Retinal pigment epithelial cell (primary cell): ENCODE measurements at places on chromosomes 11 and 22.

GRCh38 chr11:69245041-69245440 lies 48.9 kb upstream of the MYEOV start:
- no peak for DNase-seq

GRCh38 chr22:45468872-45469271 lies 33.8 kb upstream of the FBLN1 start:
- peak; percentile 33 for DNase-seq

GRCh38 chr22:20414450-20414849 lies 20.5 kb downstream of the ZNF74 start:
- DNase-seq, result no peak

DNA sequence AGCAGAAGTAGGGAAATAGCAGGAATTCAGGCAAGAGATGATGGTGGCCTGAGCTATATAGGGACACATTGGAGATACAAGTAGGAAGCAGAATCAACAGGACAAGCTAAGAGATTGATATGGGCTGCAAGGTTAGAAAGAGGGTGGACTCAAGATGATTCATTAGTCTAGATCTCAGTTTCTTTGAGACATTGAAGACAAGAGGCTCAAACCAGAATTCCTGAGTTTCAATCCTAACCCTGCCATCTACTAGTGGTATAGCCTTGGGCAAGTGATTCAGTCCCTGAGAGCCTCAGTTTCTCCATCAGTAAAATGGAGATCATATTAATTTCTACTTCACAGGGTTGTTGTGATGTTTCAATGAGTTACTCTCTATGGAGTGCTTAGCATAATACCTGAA lies 53.1 kb upstream of the NAV2 start:
- no peak for DNase-seq

DNA sequence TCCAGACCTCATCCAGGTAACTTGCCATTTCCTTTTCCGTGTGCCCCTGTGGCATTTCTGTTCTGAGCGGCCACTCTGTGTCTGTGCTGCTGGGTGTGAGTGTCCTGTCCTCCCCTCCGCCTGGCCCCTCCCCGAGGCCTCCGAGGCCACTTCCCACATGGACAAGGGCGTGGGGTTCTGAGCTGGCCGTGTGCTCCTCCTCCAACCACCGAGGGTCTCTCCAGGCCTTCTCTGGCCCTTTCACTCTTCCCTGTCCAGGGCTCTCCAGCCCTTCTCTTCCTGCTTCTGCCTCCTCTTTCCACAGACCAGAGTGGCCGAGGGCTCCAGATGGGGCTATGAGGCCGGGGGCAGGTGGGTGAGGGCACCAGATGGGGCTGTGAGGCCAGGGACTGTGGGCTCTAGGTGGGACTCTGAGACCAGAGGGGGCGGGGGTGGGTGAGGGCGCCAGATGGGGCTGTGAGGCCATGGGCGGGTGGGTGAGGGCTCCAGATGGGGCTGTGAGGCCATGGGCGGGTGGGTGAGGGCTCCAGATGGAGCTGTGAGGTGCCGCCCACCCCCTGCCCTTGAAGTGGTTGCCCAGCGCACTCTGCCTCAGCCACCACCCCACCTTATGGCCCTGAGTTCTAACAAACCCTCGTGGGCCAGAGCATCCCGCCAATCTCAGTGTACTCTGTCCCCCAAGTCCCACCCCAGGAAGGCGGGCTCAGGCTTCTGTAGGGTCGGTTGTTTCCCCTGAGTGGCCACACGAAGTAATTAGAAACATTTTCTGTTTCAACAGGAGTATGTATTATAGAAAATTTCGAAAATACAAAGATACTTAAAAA lies 24.1 kb downstream of the PTDSS2 start:
- no peak for DNase-seq

DNA sequence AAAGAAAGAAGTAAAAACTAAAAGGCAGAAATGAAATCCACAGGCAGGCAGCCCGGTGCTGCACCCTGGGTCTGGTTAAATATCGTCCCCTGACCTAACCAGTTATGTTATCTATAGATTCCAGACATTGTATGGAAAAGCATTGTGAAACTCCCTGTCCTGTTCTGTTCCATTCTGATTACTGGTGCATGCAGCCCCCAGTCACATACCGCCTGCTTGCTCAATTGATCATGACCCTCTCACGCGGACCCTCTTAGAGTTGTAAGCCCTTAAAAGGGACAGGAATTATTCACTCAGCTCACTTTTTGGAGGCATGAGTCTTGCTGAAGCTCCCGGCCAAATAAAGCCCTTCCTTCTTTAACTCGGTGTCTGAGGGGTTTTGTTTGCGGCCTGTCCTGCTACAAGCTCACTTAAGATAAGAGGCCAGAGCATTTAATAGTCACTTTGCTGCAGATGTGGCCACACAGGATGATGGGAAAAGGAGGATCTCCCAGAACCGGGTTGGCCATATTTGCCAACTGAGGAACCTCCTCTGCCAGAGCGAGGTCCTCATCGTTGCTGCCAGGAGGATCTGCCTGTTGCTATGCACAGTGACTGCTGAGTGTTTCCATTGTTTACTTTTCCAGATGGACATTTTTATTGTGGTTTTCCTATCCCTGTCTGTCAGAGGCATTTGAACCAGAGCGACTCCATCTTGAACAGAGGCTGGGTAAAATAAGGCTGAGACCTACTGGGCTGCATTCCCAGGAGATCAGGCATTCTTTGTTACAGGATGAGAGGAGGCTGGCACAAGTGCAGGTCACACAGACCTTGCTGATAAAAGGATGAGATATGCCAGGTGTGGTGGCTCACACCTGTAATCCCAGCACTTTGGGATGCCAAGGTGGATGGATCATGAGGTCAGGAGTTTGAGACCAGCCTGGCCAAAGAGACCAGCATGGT lies 10.2 kb downstream of the C11orf96 start:
- no peak for DNase-seq

- DNase-seq, result no peak
Measured at GRCh38 chr11:122313581-122313980, 197.6 kb upstream of the BLID start.

DNA sequence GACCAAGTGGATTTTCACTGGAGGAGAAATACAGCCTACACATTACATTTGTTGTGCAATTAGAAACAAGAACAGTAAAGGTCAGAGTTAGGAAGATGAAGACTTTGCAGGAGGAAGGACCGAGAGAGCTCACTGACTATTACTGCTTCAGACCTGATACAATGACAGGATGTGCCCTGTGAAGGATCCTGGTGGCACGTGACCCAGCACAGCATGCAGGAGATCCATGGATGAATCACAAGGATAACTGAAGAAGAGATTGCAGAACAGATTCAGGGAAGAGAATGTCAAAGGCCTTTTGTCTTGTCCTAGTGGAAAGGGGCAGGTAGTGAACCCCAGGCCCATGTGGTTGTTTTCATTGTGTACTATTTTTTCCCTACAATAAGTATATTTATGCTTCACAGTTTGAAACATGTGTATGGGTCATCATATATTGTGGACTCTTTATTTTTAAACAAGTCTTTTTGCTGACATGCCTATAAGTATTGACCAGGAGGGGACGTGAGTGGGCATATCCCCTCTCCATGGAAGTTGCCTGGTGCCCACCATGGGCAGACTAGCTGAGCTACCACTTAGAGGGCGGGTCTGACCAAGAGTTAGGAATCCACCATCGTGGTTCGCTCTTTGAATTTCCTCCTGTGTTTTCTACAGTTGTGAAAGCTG lies 44.3 kb downstream of the RASSF10 start:
- no peak for DNase-seq
